Activated CD4-positive, alpha-beta T cell treated with anti-CD3 and anti-CD28 coated beads, Interleukin-2, Interleukin-4, amounts not matched to agents 100 ng/mL and 50 ng/mL, durations not matched to agents 16 hours and 8 hours (primary cell): ENCODE measurements at places on chromosomes 11 and 22.

DNA sequence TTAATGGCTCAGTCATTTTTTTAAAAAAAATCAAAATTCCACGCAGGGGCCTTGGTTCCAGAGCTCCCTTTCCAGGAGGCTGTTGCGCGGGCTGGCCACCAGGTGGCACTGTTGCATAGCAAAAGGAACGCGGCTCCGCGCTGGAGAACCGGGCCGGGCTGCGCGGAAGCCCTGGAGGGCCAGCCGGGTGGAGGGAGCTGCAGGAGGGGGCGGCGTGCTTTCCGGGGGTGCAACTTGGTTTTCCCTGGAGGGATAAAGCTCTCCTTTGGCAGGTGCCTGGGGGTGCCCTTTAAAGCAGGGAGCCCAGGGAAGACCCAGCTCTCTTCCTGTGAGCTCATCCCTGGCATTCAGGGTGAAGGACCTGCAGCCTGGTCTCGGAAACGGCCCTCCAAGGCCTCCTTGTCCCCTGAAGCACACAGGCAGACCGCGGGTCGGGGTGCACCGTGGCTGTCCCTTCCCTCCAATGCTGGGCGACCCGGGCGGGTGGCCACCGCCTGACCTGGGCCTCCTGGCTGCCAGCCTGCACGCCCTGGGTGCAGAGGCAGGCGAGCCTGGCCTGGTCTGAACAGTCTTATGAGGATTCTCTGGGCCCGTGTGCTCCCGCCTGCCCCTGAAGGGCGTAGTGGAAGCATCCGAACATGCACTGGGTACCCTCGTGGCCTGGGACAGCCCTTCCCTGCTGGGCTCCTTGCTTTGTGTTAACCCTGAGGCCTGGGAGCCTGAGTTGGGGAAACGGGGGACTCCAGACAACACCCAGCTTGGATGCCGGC, 23.4 kb downstream of the KRTAP5-5 start:
- DNase-seq: peak; percentile 73

- peak; percentile 48 for DNase-seq
These were observed 41.7 kb upstream of the AQP11 start for GRCh38 chr11:77547863-77548551.

- DNase-seq: no peak
These were observed 20.7 kb downstream of the OR10A6 start for GRCh38 chr11:7910286-7910788.

- no peak for DNase-seq
These were observed 17.9 kb upstream of the SESN3 start for GRCh38 chr11:95248666-95249467.
